ENCODE measurements at places on chromosomes 4 and X.

DNA sequence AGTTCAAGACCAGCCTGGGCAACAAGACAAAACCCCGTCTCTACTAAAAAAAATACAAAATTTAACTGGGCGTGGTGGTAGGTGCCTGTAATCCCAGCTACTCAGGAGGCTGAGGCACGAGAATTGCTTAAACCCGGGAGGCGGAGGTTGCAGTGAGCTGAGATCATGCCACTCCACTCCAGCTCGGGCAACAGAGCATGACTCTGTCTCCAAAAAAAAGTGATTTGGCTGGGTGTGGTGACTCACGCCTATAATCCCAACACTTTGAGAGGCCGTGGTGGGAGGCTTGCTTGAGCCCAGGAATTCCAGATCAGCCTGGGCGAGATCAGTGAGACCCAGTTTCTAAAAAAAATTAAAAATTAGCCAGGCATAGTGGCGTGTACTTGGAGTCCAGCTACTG is 4.1 kb downstream of the OPHN1 start:
- peak; percentile 62 for DNase-seq

DNA sequence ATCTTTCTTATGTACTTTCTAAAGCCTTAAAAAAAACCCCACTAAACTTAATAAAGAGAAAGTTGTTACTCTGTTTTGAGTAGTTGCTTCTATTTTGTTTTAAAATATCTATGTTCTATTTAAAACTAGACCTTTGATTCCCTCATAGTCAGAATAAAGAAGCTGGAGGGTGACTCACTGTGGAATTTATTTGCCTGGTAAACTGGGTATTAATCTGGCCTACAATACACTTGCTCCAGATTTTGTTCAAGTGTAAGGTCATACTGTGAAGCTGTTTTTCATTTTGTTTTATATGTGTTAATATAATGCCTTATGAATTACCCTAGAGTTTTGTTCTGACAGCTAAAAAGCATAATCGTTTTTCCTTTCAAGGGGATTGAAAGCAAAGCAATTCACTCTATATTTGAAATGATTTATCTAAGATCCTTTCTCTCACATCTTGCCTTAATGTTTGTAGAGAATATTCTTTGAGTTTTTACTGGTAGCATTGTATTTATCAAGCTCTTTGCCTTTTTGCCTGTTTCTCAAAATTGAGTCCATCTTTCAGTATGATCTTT is 277.4 kb upstream of the PITX2 start:
- DNase-seq, result peak; percentile 19

GRCh38 chr4:46946919-46947536 is 38.0 kb upstream of the COX7B2 start:
- no peak for DNase-seq

DNA sequence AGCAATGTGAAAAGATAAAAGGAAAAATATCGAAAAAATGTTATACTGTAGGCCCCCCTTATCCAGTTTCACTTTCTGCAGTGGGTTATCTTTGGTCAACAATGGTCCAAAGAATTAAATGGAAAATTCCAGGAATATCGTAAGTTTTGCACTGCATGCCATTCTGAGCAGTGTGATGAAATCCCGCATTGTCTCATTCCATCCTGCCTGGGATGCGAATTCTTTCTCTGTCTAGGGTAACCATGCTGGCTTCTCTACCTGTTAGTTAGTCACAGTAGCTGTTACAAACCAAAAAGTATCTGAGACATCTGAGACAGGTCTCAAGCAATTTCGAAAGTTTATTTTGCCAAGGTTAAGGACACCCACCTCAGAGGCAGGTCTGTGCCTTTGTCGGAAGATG is 170.3 kb downstream of the COX18 start:
- no peak for DNase-seq

DNA sequence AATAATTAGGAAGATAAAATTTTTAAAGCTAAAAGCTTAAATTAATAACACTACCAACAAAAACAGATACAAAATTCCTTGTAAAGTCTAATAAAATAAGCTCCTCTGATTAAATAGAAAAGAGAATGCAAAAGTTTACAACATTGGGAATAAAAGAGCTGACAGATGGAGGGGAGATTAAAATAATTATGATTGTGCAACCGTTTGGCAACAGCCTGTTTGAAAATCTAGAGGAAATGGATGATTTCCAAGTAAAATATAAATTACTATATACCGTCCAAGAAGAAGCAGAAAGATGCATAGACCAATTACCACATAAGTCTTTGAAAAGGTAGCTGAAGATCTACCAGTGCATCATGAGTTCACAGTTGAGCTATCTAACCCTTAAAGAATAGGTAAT is 46.4 kb upstream of the VBP1 start:
- DNase-seq, result no peak

DNA sequence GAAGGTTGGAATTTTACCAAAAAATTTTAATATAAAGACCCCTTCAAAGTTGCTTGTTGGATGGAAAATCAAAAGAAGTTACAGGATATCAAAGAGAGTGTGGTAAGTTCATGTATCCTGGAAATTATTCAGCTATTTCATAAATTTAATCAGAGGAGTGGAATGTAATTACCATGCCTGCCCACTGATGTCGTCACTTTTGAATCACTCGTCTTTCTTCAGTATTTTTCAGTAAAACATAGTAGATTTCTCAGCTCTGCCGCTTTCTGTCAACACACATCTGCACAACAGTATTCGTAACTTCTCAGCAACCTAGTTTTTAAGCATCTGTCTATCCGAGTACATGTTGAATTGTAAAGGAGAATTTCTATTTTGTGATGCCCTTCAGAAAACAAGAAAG is 2163.0 kb upstream of the AGA start:
- DNase-seq, result no peak

- DNase-seq, result no peak
Observed at GRCh38 chr4:2786794-2787229, 6.1 kb upstream of the SH3BP2 start.

GRCh38 chrX:101029665-101030064 is 22.2 kb downstream of the TRMT2B start:
- DNase-seq, result no peak

DNA sequence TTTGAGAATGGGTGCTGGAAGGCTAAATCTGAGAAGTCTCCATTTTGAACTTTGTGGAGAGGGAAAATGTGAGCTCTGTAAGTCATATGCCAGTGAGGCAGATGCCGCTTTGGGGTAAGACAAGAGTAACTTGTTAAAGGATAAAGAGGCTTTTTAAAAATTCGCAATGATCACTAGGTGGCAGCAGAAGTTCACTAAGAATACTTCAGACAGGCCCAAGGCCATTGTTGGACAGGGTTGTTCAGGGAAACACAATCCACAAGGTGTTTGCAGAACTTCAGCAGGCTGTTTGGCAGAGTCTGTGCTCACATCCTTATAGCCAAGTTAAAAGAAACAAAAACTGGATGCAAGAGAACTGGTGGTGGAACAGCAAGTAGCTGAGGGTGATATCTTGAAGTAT is 13.7 kb upstream of the PIGA start:
- DNase-seq, result peak; percentile 64

DNA sequence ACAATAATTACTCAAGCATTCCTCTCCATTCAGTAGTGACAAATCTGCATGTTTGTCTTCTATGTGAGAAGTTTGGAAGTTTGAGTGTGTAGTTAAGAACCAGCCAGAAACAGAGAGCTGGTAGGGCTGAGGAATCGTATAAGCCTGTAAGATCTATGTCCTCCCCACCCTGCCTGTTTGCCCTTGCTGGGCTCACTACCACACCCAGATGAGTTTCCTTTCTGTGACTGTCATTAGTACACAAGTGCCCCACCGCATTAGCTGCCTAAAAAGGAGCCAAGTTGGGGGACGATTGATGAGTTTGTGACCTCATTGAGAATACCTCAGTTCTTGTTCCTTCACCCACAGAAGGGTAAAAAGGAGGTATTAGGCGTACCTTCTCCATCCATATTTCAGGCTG is 28.3 kb downstream of the DOCK11 start:
- no peak for DNase-seq

GRCh38 chrX:50827996-50828395 is 14.0 kb upstream of the SHROOM4 start:
- DNase-seq, result peak; percentile 92

GRCh38 chrX:57104406-57104805 is 16.9 kb downstream of the SPIN2B start:
- DNase-seq, result no peak

DNA sequence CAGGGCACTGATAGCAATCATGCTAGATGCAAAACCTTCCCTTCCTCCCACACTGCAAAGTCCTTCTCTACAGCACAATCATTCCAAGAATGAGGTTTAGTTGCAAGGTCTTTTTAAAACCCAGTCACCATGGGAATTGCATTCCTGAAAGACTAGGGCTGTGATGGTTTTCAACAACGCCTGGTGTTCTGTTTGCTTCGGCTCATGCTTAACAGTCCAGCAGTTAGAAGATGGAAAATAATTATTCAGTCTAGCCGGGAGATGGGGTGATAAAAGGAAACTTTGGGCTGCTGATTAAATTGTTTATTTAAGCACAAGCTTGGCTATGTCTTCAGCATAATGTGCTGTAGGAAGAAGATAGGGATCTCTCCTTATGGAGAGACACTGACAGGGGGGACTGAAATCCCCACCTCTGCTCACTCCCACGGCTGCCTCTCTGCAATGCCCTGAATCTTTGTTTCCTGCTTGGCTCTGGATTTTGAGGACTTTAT is 211.4 kb downstream of the MID1IP1 start:
- DNase-seq, result peak; percentile 28

DNA sequence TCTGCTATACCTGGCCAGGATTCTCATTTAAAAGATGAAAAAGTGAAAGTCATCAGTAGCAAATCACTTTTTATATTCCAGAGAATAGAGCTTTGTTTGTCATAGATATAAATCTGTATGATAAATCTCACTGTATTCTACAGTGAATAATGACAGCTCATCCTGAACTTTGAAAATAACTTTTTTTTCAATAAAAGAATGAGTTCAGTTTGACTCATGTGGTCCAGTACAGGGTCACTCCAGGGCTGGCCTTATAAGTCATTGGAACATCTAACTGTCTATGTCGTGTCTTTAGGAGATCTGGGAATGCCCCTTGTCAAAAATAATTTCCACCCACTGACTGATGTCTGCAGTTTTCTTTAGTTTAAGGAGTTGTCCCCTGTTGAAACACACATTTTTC is 18.5 kb upstream of the CXCL8 start:
- DNase-seq, result no peak

- peak; percentile 27 for DNase-seq
Observed at GRCh38 chr4:42945874-42946273, 53.4 kb downstream of the GRXCR1 start.

DNA sequence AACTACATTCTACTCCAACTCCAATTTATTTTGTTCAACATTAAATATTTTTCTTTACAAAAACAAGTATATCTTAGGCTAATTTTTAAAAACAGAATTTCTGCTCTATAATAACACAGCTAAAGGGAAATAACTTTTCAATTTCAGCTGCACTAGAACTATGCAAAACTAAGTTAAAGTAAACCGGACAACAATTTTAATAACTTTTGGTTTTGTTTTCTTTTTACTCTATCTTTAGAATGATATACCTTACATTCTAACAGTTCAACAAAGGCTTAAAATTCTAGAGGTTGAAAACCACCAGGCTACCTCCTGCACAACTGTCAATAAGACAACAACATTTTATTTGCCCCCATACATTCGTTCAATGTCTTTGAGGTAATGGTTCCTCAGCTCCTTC is 18.7 kb upstream of the KCNE5 start:
- no peak for DNase-seq

- DNase-seq, result peak; percentile 39
Observed at GRCh38 chr4:32161392-32161791, 1441.2 kb downstream of the PCDH7 start.

- no peak for DNase-seq
Observed at GRCh38 chrX:47181301-47181700, 12.3 kb upstream of the UBA1 start.

- no peak for DNase-seq
Observed at GRCh38 chr4:11261066-11261850, 167.4 kb downstream of the HS3ST1 start.

DNA sequence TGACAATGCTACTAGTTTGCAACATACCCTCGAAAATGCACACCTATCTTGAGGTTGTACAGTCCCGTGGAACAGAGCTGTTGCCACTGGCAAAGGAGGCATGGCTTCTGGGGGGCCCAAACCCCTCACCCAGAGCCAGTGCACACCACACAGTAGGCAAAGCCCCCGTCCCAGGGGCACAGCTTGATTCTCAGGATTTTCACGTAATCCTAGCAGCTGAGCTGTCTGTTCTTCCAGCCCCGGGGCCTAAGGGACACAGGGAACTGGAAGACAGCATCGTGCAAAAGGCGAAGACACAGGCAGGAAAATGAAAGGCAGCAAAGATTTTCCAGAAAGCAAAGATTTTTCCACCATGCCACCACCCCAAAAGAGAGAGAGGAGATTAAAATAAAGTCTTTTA is 77.2 kb downstream of the JAKMIP1 start:
- DNase-seq, result no peak

- DNase-seq, result peak; percentile 17
Observed at GRCh38 chr4:55169352-55169961, 44.1 kb upstream of the KDR start.

DNA sequence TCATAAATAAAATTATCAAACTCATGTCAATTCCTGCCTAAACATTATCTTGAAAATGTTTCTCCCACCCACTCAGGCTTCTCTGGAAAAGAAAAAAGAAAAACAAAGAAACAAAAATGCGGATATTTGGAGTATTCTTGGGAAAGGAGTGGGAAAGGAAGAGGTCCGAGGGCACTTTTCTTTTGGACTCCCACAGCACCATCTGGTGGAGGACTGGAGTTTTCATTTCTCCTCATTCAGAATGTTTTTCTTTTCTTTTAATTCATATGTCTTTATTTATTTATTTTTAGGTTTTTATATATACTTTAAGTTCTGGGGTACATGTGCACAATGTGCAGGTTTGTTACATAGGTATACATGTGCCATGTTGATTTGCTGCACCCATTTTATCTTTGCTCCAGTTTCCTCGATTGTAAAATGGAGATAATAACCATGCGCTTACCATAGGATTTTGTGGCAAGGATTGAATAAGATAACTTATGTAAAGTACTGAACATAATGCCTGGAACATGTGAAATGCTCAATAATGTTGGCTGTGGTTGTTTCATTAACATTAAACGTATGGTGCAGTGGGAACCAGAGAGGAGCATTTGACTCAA is 8.0 kb upstream of the KCNE5 start:
- peak; percentile 17 for DNase-seq

GRCh38 chr4:87559090-87559837 is 30.1 kb upstream of the SPARCL1 start:
- peak; percentile 28 for DNase-seq

DNA sequence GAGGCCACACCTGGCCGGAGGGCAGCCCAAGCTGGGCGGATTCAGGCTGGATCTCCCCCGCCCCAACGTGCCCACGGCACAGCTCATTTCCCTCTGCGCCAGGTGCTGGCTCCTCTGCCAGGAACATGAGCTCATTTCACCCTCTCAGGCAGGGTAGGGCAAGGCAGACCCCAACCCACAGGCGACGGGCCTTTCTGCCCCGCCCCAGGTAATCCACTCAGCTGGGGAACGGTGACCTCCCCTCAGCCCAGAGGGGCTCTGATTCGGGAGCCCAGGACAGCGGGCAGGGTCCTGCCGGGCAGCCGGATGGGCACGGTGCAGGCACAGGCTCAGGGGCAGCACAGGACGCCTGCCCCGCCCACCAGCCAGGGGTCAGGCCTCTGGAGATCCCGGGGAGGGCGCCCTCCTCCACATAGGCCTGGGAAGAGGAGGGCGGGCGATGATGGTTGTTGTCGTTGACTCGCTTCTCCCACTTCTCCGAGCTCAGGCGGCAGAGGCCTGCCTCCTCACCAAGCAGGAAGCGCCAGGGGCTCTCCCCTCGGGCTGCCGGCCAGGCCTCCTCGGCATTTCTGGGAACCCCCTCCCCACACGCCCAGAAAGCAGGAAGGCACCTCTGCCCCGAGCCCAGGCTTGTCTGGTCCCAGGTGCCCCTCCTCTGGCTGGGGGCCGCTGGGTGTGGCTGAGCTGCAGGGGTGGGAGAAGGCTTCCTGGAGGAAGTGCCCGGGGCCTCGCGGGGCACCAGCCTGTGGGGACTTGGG is 31.1 kb downstream of the TACC3 start:
- no peak for DNase-seq
